Brain (organoid and tissue), 16 donors: ENCODE measurements at places on chromosomes 4 and X.

DNA sequence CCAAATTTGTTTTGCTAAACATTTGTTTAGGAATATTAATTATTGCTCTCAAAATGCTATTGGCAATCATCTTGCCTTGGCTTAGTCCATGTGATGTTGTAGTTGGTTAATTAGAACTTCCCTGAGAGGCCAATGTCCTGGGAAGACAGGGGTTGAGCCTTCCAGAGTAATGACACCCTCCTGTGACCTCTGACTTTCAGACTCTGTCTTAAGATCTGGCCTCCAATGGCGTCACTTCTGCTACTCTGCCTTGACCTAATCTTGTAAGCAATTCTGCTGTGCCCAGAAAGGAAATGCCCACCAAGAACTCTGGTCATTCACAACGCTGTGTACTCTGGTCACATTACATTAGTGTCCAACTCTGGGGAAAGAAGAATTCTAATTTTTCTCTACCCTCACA is 111.9 kb downstream of the SH3RF1 start:
- no peak for DNase-seq

DNA sequence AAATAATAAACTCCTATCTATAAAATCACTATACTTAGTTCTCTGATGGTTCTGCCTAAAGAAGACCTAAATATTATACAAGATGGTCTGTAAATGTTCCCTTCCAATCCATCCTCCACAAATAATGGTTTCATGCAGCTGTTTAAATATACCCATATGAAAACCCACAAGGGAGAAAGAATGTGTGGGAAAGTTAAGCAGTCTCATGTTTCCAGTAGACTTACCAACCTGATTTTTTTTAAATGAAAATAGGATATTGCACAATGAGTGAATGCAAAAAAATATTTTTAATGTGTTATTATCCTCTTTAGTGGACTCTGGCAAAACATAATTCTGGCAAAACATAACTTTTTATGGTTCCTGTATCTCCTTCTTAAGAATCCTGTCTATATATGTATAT is 23.3 kb downstream of the CAMK2D start:
- DNase-seq: no peak

GRCh38 chr4:131337936-131338335 is 1811.2 kb upstream of the PCDH10 start:
- peak; percentile 18 for DNase-seq

GRCh38 chrX:21373001-21373400 is 1.2 kb upstream of the CNKSR2 start:
- no peak for DNase-seq

DNA sequence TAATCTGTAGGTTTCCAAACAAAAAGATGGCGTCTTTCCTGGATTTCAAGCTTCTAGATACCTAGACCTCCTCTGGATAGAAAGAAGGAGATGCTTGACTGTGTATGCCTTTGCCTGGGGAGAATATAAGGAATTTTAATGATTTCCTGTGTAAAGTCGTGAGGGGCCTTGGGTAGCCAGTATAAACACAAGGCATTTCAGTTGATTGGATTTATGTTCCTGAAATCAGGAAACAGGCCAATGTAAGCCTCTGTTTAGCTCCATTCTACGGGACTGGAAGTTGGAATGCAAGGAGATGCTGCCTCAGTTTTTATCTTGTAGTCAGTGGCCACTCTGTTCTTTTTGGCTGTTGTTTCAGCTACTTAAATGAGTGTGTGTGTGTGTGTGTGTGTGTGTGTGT is 137.2 kb downstream of the GUCY2F start:
- no peak for DNase-seq

- DNase-seq: no peak
Measured at GRCh38 chrX:68652326-68653170, 5.1 kb downstream of the STARD8 start.

DNA sequence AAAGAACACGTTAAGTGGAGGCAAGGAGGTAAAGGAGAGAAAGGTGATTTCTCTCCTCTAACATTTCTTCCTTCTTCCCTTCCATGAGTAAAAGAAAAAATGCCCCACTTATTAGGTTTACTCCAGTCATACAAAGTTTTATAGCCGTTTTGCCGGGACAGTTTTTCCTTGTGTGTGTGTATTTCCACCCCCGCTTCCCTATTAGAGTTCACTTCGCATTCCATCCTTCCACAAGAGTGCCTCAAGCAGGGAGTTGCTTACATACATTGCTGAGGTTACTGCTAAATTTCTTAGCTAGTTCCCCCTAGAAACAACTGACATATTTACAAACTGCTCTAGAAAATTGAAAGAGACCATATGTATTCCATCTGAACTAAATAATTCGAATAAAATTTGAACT is 45.2 kb upstream of the BMP15 start:
- DNase-seq: no peak

DNA sequence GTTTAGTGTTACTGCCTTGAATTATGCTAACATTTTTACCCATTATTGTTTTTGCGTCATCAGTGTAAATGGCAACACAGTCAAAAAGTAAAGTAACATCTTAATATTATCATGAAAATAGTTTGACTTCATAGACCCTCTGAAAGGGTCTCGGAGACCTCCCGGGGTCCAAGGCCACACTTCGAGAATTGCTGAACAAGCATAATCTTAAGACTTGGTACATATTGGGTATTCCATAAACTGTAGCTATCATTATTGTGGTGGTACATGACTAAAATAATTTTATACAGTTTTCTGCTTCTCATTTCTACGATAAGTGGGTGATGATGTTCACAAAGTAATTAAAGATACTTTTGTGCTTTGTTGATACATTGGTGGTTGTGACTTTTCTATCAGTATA is 32.6 kb downstream of the FABP2 start:
- no peak for DNase-seq

GRCh38 chr4:7950301-7951092 is 10.8 kb upstream of the AFAP1 start:
- DNase-seq: no peak

GRCh38 chrX:11758400-11759171 is 549 bp downstream of the MSL3 start:
- peak; percentile 93 for DNase-seq

DNA sequence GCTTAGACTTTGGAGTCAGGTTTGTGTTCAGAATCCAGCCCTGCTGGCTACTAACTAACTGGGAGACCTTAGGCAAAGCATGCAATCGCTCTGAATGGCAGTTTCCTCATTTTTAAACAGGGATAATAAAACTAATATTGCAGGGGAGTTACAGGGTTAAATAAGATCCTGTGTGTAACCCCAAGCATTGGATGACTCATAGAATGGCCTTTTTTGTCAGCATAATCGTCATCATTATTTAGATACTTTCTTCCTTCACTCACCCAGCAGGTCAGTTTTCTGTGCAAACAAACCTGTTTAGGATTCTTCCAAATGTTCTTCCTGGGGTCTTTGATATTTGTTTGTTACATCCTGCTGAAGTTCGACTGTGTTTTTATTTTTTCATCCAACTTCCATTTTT is 208.2 kb downstream of the EVC2 start:
- DNase-seq: no peak

DNA sequence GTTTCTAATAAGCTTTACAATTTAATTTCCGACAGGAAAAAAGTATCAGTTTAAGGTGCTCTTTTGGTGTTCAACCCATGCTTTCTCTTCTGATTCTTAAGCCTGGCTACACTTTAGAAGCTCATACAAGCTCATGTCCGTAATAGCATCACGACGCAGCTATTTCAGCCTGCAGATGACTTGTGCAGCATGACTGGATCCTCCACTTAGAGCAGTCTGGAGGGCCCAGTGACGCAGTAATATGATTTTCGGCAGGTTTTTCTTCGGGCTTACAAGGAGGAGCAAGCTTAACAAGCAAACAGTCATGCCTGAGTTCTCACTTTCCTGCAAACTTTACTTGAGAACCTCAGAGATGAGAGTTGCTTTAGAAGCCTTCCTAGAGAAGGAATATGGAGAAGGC is 85.3 kb upstream of the MAML3 start:
- DNase-seq: peak; percentile 29

GRCh38 chr4:187993827-187994226 is 1.7 kb upstream of the ZFP42 start:
- no peak for DNase-seq

GRCh38 chr4:14583331-14583730 is 418.9 kb upstream of the CPEB2 start:
- no peak for DNase-seq

DNA sequence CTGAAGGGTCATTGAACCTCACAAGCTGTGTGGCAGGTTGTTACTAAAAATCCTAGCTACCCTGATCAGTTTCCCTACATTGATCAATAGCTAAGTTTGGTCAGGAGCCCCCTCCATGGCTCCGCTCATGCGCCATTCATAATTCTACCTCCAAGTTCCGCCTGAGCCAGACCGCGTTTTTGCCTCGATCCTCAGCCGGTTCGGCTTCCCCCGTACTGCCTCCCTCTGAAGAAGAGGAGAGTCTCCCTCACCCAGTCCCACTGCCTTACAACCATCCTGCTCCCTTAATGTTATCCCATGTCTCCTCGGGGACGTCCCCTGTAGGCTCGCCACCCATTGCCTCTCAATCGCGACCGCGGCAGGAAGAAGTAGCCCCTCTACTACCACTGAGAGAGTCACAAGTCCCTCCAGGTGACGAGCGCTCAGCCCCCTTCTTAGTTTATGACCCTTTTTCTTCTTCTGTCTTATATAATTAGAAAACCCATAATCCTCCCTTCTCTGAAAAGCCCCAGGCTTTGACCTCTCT is 158.2 kb downstream of the DEFB131A start:
- no peak for DNase-seq

- no peak for DNase-seq
Measured at GRCh38 chrX:39022106-39022505, 220.8 kb downstream of the MID1IP1 start.

- DNase-seq: no peak
Measured at GRCh38 chr4:132770776-132771175, 378.3 kb upstream of the PCDH10 start.

GRCh38 chr4:125316791-125317524 is 2.2 kb downstream of the FAT4 start:
- DNase-seq: peak; percentile 76

GRCh38 chrX:24027985-24028384 is 999 bp upstream of the KLHL15 start:
- DNase-seq: no peak

GRCh38 chrX:32155044-32155638 is 1056.2 kb downstream of the DMD start:
- DNase-seq: peak; percentile 83

DNA sequence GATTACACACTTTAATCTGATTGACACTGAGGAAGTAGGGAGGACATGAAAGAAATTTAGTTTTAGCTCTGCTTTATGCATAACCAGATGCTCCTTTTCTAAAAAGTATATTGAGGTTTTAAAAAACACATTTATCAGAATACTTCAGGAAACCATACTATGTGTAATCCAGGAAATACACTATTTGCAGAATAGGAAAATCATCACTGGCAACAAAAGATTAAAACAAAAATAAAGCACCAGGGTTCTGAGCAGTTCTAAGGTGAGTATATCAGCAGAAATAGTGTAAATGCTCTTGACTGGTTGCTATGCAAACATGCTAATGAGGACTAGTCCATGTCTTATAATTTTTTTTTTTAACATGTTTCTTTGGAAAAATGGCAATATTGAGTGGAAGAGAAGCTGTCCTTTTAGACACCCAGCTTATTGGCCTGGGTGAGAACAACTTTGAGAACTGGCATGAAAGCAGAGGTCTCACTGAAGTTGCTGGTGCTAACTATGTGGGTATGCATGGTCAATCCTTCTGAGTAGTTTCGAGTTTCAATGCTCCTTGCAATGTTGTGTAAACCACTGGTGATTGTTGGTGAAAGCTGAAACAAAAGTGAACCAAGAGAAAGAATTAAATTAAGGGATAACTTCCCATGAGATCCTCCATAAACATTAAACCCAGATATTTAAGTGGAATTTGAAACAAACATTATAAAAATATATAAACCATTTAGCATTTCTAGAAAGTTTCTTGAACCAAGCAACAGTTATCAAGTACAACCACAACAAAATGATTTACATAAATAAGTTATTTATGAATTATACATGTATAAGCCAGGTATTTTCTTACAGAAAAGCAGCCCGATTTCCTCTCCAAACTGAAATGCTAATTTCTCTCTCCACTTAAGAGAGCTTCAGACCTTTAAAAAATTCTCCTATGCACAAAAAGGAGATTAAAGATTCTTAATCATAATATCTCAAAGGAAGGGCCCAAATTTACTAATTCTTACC is 20.4 kb upstream of the SCD5 start:
- DNase-seq: no peak
